Osteoblast (primary cell): ENCODE measurements at places on chromosomes 7 and 10. TPM values are rescaled to one million over a fixed set of nuclear protein-coding genes. Genes with fewer than 3 reads are reported as not detected.

The CTAGE6 gene
- 0.29 and 0.36 TPM in 2 replicates for total RNA-seq

The VWA2 gene
- under 0.01 TPM in 1 of 2 replicates, not detected in the other for total RNA-seq

The DTX2 gene
- total RNA-seq = 11.5 and 14.5 TPM in 2 replicates

The ANKRD2 gene
- 0.29 and 0.72 TPM in 2 replicates for total RNA-seq

The CFAP46 gene
- under 0.01 and 0.29 TPM in 2 replicates for total RNA-seq

The FAM25G gene
- total RNA-seq = not detected in 2 replicates

The CRPPA gene
- 2.4 and 3.3 TPM in 2 replicates for total RNA-seq

The PTN gene
- 21.0 and 33.3 TPM in 2 replicates for total RNA-seq

The CLDN3 gene
- total RNA-seq = not detected in 2 replicates

The CLCN1 gene
- under 0.01 TPM in 2 replicates for total RNA-seq

The ASL gene
- total RNA-seq = 52.2 and 53.6 TPM in 2 replicates

The SYT15 gene
- under 0.01 TPM in 2 replicates for total RNA-seq

The SLC18A3 gene
- not detected in 2 replicates for total RNA-seq

The ZPBP gene
- total RNA-seq = not detected in 2 replicates

The DNAH11 gene
- under 0.01 and 1.1 TPM in 2 replicates for total RNA-seq

The SLC13A1 gene
- not detected in 2 replicates for total RNA-seq

The MYL7 gene
- total RNA-seq = not detected in 2 replicates

The GRM3 gene
- not detected in 2 replicates for total RNA-seq

The RTKN2 gene
- total RNA-seq = 7.7 and 8.0 TPM in 2 replicates

The ZNF117 gene
- total RNA-seq = 8.0 and 8.3 TPM in 2 replicates

The PRLHR gene
- not detected in 2 replicates for total RNA-seq

The AGR2 gene
- not detected in 2 replicates for total RNA-seq

The RAPGEF5 gene
- total RNA-seq = 1.1 and 1.5 TPM in 2 replicates

The LUC7L2 gene
- 44.2 and 48.9 TPM in 2 replicates for total RNA-seq
